ENCODE measurements at places on chromosomes 1 and 21. TPM values are rescaled to one million over a fixed set of nuclear protein-coding genes. Genes with fewer than 3 reads are reported as not detected.

Gene AADACL4
- total RNA-seq = not detected

GRCh38 chr1:40232444-40232843 is 15.3 kb upstream of the TMCO2 start:
- no peaks in the 10 kb centered on the region for H3K27me3 ChIP-seq
- DNase-seq = no peak
- no peak overlapping the region for H3K27ac ChIP-seq
- no peaks in the 10 kb centered on the region for H3K36me3 ChIP-seq
- no peak overlapping the region for H3K4me3 ChIP-seq

- no peak overlapping the region for H3K4me3 ChIP-seq
- H3K27me3 ChIP-seq = no peaks in the 10 kb centered on the region
- H3K27ac ChIP-seq = no peak overlapping the region
- peaks cover 10% of the 10 kb centered on the region for H3K4me1 ChIP-seq
- no peaks in the 10 kb centered on the region for H3K36me3 ChIP-seq
Measured at GRCh38 chr1:231601824-231602672, 24.5 kb upstream of the DISC1 start.

GRCh38 chr1:197981561-197981960 is 64.4 kb downstream of the LHX9 start:
- no peak for DNase-seq
- H3K4me3 ChIP-seq = no peak overlapping the region
- H3K27ac ChIP-seq = no peak overlapping the region
- H3K4me1 ChIP-seq = no peaks in the 10 kb centered on the region
- H3K36me3 ChIP-seq = no peaks in the 10 kb centered on the region

GRCh38 chr1:36673202-36673601 is 190.5 kb upstream of the CSF3R start:
- no peaks in the 10 kb centered on the region for H3K36me3 ChIP-seq
- H3K4me1 ChIP-seq = peaks cover 3% of the 10 kb centered on the region
- no peak overlapping the region for H3K27ac ChIP-seq
- no peak overlapping the region for H3K4me3 ChIP-seq
- no peak for DNase-seq
- H3K27me3 ChIP-seq = peaks cover 3% of the 10 kb centered on the region

GRCh38 chr21:35724156-35724555 is 336.2 kb downstream of the SETD4 start:
- DNase-seq = no peak
- no peak overlapping the region for H3K4me3 ChIP-seq
- peaks cover 3% of the 10 kb centered on the region for H3K27me3 ChIP-seq
- H3K36me3 ChIP-seq = peaks cover 12% of the 10 kb centered on the region

GRCh38 chr1:8800416-8800815 is 17.0 kb downstream of the RERE start:
- H3K36me3 ChIP-seq = no peaks in the 10 kb centered on the region
- H3K4me1 ChIP-seq = peaks cover 10% of the 10 kb centered on the region
- no peak overlapping the region for H3K27ac ChIP-seq
- DNase-seq = no peak
- H3K27me3 ChIP-seq = no peaks in the 10 kb centered on the region

DNA sequence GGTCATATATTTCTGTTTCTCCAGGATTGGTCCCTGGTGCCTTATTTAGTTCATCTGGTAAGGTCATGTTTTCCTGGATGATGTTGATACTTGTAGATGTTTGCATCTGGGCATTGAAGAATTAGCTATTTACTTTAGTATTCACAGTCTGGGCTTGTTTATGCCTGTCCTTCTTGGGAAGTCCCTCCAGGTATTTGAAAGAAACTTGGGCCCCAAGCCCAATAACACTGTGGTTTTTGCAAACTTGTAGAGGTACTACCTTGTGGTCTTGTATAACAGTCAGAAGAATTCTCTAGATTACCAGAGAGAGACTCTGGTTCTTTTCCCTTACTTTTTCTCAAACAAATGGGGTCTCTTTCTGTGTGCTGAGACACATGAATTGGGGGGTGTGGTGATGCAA is 251.4 kb upstream of the B3GALT2 start:
- no peak overlapping the region for H3K4me3 ChIP-seq
- no peak for DNase-seq
- H3K36me3 ChIP-seq = peaks cover 15% of the 10 kb centered on the region
- no peak overlapping the region for H3K27ac ChIP-seq

DNA sequence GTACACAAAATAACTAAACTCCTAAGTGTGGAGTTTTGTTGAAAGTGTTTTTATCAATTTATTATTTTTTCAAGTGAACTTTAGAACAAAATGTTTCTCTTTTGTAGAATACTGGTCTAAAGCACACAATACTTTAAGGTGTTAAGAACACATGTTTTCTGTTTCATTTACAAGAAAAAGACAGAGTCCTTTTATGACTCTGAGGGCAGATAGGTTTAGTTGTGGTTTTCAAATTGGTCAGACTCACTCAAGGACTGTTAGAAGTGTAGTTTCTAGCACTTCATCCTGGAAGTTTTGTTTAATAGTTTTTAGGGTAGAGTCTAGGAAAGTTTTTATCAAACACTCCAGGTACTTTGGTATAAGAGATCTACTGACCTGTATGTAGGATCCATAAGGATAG is 376.5 kb downstream of the LRRIQ3 start:
- H3K4me1 ChIP-seq = no peaks in the 10 kb centered on the region
- H3K36me3 ChIP-seq = peaks cover 1% of the 10 kb centered on the region
- no peaks in the 10 kb centered on the region for H3K27me3 ChIP-seq
- no peak overlapping the region for H3K4me3 ChIP-seq

GRCh38 chr1:244074559-244075171 is 23.6 kb downstream of the ZBTB18 start:
- peaks cover 2% of the 10 kb centered on the region for H3K4me1 ChIP-seq
- H3K27ac ChIP-seq = no peak overlapping the region
